ENCODE measurements at places on chromosomes 4 and X. TPM values are rescaled to one million over a fixed set of nuclear protein-coding genes. Genes with fewer than 3 reads are reported as not detected.

Gene KLF3
- total RNA-seq: 128 TPM

Gene HHIP
- 2.4 TPM for total RNA-seq

Gene PRKX
- 21.5 TPM for total RNA-seq

Gene RNF175
- total RNA-seq: 0.63 TPM

Gene RWDD4
- total RNA-seq: 18.6 TPM

Gene BANK1
- total RNA-seq: 0.78 TPM

Gene GAGE12H
- not detected for total RNA-seq

Gene ADH4
- 0.41 TPM for total RNA-seq

Gene IL21
- not detected for total RNA-seq
